ENCODE measurements at places on chromosomes 16 and 17. TPM values are rescaled to one million over a fixed set of nuclear protein-coding genes. Genes with fewer than 3 reads are reported as not detected.
A peak's percentile ranks its signal among the peaks of the same experiment; 100 is the strongest.

PPP1R1B gene
- total RNA-seq = 1.8 TPM

ABI3 gene
- total RNA-seq = 0.31 TPM

P3H4 gene
- 24.7 TPM for total RNA-seq

KRT12 gene
- total RNA-seq = not detected

CES3 gene
- total RNA-seq = 0.48 TPM

CA10 gene
- 0.90 TPM for total RNA-seq

CHST6 gene
- total RNA-seq = 6.0 TPM

KRTAP9-2 gene
- total RNA-seq = not detected

DNA sequence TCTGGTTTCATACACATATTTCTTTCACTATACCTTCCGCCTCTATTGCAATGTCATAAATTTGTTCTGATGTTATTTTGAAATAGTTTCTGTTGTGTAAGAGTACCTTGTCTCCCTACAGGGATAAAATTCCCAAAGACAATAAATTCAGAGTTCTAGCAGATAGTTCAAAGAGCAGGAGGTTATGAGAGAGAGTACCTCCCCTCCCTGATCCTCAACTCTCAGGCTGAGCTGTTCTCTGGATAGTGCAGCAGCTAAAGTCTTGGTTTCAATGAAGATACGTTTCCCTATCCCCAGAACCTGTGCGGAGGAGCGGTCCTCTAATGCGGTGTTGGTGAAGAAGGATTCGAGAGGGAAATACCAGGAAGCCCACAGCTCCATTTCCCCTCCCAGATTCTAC is 190.2 kb upstream of the CPHXL start:
- no peak for DNase-seq
- H3K4me3 ChIP-seq = no peak overlapping the region
- no peaks in the 10 kb centered on the region for H3K27me3 ChIP-seq
- no peaks in the 10 kb centered on the region for H3K36me3 ChIP-seq
- H3K4me1 ChIP-seq = no peaks in the 10 kb centered on the region

- H3K27me3 ChIP-seq = peaks cover 22% of the 10 kb centered on the region
These were observed 227.9 kb downstream of the IRF8 start for GRCh38 chr16:86126891-86127290.

DNA sequence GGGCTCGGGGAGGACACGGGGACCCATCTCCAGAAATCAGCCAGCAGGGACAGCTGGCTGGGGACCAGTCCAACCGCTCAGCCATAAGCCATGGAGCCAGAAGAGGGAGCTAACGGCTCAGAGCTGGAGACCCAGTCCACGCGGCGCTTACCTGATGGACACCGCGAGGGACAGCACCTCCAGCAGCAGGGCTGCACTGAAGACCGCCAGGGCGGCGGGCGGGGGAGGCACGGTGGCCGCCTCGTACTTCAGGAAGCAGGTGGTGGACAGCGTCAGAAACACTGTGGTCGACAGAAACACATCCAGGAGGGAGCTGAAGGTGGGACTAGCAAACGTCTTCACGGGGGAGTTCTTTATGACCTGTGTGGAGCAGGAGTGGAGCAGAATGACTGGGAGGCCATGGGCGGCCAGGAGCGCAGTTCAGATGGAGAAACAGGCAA is 102.6 kb upstream of the CREBBP start:
- no peak overlapping the region for H3K4me3 ChIP-seq
- DNase-seq = peak; percentile 80
- H3K4me1 ChIP-seq = peaks cover 13% of the 10 kb centered on the region
- peaks cover 2% of the 10 kb centered on the region for H3K27me3 ChIP-seq
- no peak overlapping the region for H3K27ac ChIP-seq
- H3K36me3 ChIP-seq = no peaks in the 10 kb centered on the region

GRCh38 chr16:69064764-69065313 is 40.6 kb upstream of the HAS3 start:
- peaks cover 19% of the 10 kb centered on the region for H3K4me1 ChIP-seq
- H3K27me3 ChIP-seq = no peaks in the 10 kb centered on the region
- H3K4me3 ChIP-seq = no peak overlapping the region

- H3K27me3 ChIP-seq = no peaks in the 10 kb centered on the region
- H3K36me3 ChIP-seq = peaks cover 18% of the 10 kb centered on the region
- no peak for DNase-seq
- H3K27ac ChIP-seq = peak overlapping the region; percentile 60
- peaks cover 73% of the 10 kb centered on the region for H3K4me1 ChIP-seq
These were observed 306.9 kb downstream of the SOX9 start for GRCh38 chr17:72427761-72428109.

GRCh38 chr17:21177401-21177800 is 36.6 kb downstream of the TMEM11 start:
- peaks cover 5% of the 10 kb centered on the region for H3K36me3 ChIP-seq
- no peak overlapping the region for H3K27ac ChIP-seq
- H3K4me1 ChIP-seq = no peaks in the 10 kb centered on the region
- H3K4me3 ChIP-seq = no peak overlapping the region
- DNase-seq = no peak

DNA sequence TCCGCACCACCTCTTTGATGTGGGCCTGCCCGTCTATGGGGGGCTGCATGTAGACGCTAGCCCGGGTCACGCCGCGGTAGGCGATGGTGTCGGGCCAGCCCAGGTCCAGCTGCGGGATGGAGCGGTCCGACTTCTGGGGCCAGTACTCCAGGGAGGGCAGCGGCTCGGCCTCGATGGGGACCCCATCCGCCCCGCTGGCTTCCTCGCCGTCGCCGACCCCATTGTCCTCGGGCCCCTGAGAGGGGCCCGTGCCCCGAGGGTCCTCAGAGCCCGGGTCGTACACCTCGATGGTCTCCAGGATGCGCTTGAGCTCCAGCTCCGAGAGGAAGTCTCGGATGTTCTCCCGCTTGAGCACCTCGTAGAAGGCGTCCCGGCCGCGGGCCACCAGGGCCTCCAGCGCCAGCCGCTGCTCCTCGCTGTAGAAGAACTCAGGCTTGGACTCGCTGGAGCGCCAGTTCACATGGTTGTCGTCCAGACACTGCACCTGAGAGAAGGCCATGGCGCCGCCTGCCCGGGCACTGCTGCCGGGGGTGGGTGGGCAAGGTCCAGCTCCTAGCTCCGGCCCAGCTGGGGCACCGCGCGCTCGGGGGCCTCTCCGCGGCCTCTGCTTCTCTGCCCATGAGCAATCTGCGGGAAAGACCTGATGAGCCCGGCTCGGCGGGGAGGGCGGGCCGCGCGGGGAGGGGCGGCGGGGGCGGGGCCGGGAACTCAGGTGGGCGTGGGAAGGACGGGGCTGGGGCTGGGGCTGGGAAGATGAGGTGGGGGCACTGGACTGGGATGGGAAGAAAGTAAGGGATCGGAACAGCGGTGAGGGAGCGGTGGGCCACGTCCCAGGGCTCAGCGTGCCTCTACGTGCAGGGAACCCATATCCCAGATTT is 782 bp downstream of the FAM83G start:
- H3K4me1 ChIP-seq = peaks cover 7% of the 10 kb centered on the region
- DNase-seq = no peak
- peak overlapping the region; percentile 81 for H3K27ac ChIP-seq
- H3K27me3 ChIP-seq = peaks cover 3% of the 10 kb centered on the region
- H3K36me3 ChIP-seq = no peaks in the 10 kb centered on the region

DNA sequence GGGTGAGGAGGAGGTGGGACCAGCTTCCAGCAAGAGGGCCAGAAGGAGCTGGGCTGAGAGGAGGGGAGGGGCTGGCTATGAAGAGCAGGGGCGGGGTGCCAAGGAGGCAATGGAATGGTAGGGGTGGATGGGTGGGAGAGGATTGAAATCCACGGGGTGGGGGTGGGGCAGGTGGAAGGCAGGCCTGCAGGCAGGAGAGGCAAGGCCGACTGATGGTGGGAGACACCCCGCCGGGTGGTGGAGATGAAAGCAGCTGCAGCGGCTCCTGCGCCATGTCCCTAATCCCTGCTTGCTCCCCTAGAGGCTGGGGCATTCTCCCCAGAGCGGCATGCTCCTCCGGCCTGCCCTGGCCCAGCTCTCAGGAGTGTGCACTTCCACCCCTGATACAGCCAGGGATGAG is 27.8 kb upstream of the TAC4 start:
- DNase-seq = no peak
- H3K27me3 ChIP-seq = peaks cover 25% of the 10 kb centered on the region
- H3K27ac ChIP-seq = peak overlapping the region; percentile 70
- no peaks in the 10 kb centered on the region for H3K36me3 ChIP-seq

DNA sequence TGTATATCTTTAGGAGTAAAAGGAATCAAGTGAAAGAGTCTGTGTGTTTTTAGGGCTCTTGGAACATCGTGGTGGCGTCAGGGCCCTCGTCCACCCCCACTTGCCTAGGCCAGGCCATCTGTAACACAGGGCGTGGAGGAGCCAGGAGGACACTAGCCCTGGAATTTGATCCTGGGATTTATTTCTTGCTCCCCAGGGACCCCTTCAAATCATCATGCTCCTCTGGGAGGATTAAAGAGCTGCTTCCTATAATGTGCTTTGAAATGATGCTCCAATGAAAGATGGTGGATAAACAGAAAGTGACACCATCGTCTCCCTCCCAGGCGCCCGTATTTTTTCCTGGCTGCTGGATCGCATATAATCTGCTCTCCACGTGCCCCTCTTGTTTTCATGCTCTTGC is 113.3 kb downstream of the AATF start:
- peaks cover 4% of the 10 kb centered on the region for H3K36me3 ChIP-seq
- no peak overlapping the region for H3K27ac ChIP-seq
- no peak overlapping the region for H3K4me3 ChIP-seq

GRCh38 chr17:50314456-50315011 is 31.4 kb upstream of the XYLT2 start:
- no peaks in the 10 kb centered on the region for H3K27me3 ChIP-seq
- no peak for DNase-seq
- no peak overlapping the region for H3K27ac ChIP-seq
- no peaks in the 10 kb centered on the region for H3K36me3 ChIP-seq
- H3K4me1 ChIP-seq = peaks cover 14% of the 10 kb centered on the region

DNA sequence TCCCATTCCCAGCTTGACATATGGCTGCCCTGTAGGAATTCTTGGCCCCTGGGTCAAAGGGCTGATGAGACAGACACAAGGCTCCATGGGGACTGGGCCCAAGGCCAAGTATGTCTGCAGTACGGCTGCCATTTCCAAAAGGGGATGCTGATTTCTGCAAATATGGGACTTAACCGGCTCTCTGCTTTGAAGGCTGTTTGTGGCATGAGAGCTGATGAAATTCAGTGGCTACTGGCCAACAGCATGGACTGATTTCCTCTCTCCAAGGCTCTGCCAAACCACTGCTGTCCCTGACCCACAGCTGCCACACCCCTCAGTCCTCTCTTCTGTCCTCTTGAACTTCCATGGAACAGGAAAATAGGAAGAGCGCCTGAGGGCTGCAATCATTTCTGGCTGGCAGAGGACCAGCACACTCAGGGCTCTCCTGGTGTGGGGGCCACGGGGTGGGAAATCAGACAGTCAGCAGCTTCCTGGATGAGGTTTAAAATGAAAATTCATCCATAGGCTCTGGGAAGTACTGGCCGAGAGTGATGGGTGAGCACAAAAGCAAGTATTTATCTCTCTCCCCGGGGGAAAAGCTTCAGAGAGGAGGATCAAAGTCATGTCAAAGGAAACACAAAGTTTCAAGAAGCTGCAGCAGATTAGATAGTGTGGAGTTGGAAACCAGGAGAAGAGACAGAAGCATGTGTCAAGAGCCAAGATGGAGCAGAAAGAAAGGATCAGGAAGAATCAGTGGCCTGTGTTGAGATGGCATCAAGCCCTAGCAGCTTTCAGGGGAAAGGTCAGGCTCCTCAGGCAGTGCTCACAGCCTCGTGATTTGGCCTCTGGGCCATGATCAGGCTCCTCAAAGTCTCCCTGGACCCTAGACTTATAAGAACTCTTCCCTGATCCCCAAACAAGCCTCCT is 64.1 kb upstream of the SREBF1 start:
- no peaks in the 10 kb centered on the region for H3K27me3 ChIP-seq
- H3K4me3 ChIP-seq = peak overlapping the region; percentile 3

GRCh38 chr17:78885956-78886355 is 17.0 kb downstream of the CEP295NL start:
- H3K36me3 ChIP-seq = peaks cover 22% of the 10 kb centered on the region
- no peak for DNase-seq
- peaks cover 53% of the 10 kb centered on the region for H3K4me1 ChIP-seq

Data from type B pancreatic cell (in vitro differentiated cells).